ENCODE measurements at places on chromosomes 11 and 22.
A peak's percentile ranks its signal among the peaks of the same experiment; 100 is the strongest.

DNA sequence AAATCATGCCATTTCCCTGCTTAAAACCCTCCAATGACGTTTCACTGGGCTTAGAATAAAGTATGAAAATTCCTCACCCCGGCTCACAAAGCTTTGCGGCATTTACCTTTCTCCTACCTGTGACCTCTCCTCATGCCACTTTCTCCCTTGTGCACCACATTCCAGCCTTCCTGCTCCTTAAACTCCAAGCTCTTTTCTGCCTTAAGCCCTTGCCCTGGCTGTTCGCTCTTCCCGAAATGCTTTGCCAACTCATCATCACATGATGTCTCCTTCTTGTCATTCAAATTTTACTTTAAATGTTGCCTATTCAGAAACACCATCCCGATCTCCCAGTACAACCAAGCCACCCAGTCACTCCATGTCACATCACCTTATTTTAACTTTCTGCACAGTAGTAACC is 2.0 kb downstream of the PLEKHA7 start:
- DNase-seq: no peak
- H3K4me3 ChIP-seq: no peak overlapping the region
- H3K4me1 ChIP-seq: peaks cover 8% of the 10 kb centered on the region
- H3K27ac ChIP-seq: no peak overlapping the region

DNA sequence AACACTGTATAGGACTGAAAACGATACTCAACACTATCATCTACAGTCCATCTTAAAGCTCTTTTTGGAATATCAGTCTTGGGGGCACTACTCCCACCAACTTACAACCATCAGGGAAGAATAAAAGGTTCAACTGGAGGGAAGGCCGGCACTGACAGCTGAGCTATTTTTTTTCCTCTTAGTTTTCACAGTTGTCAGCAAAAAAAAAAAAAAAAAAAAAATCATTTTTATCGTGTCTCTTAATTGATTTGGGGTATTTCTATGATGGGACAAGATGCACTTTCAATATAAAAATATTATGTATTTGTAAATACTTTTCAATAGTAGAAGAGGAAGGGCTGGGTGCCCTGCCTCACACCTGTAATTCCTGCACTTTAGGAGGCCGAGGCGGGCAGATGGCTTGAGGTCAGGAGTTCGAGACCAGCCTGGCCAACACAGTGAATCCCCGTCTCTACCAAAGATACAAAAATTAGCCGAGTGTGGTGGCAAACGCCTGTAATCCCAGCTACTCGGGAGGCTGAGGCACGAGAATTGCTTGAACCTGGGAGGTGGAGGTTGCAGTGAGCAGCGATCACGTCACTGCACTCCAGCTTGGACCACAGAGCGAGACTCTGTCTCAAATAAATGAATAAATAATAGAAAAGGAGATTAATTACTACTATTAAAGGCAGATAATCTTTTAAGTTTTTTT is 1.5 kb downstream of the KIF18A start:
- peaks cover 12% of the 10 kb centered on the region for H3K36me3 ChIP-seq
- no peak overlapping the region for H3K27ac ChIP-seq
- H3K4me1 ChIP-seq: peaks cover 45% of the 10 kb centered on the region
- H3K4me3 ChIP-seq: no peak overlapping the region
- no peaks in the 10 kb centered on the region for H3K27me3 ChIP-seq

DNA sequence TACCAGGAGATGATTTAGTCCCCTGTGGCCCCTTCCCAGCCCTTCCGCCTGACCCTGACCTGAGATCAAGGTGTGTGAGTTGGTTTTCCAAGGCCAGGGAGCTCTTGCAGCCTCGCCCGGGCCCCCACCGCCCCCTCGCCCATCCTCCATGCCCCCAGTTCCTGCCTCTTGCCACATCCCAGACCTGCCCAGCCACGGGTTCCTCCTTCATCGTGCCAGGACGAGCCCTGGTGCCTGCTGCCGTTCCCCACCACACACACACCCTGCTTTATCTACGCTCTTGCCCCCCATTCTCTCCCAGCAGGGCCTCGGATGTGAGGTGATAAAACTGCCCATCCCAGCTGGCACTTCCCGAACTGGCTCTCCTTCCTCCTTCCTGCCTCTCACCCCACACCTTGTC is 1.4 kb upstream of the LIF start:
- DNase-seq: no peak
- H3K36me3 ChIP-seq: no peaks in the 10 kb centered on the region
- peaks cover 40% of the 10 kb centered on the region for H3K27me3 ChIP-seq
- no peak overlapping the region for H3K4me3 ChIP-seq

DNA sequence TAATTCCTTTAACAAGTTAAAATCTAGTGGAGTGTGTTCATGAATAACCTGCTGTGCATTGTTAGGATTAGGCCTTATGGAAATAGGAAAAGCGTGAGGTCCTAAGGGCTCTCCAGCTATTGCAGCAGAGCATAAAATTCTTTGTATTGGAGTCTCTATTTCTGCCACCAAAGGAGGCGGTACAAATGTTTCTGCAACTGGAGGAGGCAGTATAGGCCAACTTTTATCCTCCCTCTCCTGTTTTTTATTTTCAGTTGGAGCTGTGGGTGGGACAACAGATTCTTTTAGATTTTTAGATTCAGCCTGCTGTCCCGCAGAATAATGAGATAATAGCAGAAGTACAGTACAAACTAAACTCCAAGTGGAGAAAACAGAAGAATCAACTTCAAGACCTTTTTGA is 26.2 kb downstream of the OR10A6 start:
- no peaks in the 10 kb centered on the region for H3K36me3 ChIP-seq
- no peaks in the 10 kb centered on the region for H3K4me1 ChIP-seq
- no peak overlapping the region for H3K4me3 ChIP-seq
- no peak for DNase-seq

GRCh38 chr11:10305262-10305963 is 540 bp downstream of the ADM start:
- H3K36me3 ChIP-seq: peaks cover 6% of the 10 kb centered on the region
- H3K27me3 ChIP-seq: peaks cover 6% of the 10 kb centered on the region
- no peak overlapping the region for H3K27ac ChIP-seq
- peak; percentile 48 for DNase-seq
- H3K4me3 ChIP-seq: peak overlapping the region; percentile 97
